Muscle of leg (tissue), 16 donors: ENCODE measurements at places on chromosomes 16 and 17. TPM values are rescaled to one million over a fixed set of nuclear protein-coding genes. Genes with fewer than 3 reads are reported as not detected.

The CHAD gene
- 2.4 TPM for total RNA-seq

The C17orf100 gene
- total RNA-seq: 0.98 TPM

The CLDN7 gene
- total RNA-seq: 0.71 TPM

The SLFN14 gene
- 0.22 TPM for total RNA-seq

The MT1G gene
- total RNA-seq: 1.2 TPM

The TMIGD1 gene
- total RNA-seq: not detected

The PYY gene
- total RNA-seq: not detected

The ABCA6 gene
- total RNA-seq: 24.3 TPM

The SOST gene
- total RNA-seq: not detected

The KRTAP4-4 gene
- total RNA-seq: not detected

The TBC1D26 gene
- 0.31 TPM for total RNA-seq

The DNAAF1 gene
- under 0.01 TPM for total RNA-seq

The KCNH4 gene
- not detected for total RNA-seq

The CDYL2 gene
- total RNA-seq: 2.7 TPM

The PRCD gene
- total RNA-seq: 3.9 TPM

The BIRC5 gene
- 13.3 TPM for total RNA-seq

The CHRNB1 gene
- 52.8 TPM for total RNA-seq

The TNP2 gene
- total RNA-seq: not detected

DNA sequence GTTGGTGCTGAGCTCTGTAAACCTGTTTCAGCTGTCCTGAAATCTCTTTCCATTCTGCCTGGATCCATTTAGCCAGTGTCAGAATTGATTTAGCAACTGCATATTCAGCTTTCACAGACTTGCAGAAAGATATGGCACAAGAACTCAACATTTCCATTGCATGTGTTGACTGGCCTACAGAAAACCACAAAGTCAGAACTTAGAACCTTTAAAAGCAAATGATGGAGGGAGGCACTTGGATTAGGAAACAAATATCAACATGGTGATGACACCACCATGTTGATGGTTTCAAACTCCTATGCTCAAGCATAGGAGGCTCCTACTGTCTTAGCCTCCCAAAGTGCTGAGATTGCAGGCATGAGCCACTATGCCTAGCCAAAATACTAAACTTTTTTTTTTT, 52.3 kb upstream of the ARL6IP1 start:
- DNase-seq: no peak

- DNase-seq: no peak
These were observed 53.3 kb upstream of the BCAR1 start for GRCh38 chr16:75304521-75305363.

DNA sequence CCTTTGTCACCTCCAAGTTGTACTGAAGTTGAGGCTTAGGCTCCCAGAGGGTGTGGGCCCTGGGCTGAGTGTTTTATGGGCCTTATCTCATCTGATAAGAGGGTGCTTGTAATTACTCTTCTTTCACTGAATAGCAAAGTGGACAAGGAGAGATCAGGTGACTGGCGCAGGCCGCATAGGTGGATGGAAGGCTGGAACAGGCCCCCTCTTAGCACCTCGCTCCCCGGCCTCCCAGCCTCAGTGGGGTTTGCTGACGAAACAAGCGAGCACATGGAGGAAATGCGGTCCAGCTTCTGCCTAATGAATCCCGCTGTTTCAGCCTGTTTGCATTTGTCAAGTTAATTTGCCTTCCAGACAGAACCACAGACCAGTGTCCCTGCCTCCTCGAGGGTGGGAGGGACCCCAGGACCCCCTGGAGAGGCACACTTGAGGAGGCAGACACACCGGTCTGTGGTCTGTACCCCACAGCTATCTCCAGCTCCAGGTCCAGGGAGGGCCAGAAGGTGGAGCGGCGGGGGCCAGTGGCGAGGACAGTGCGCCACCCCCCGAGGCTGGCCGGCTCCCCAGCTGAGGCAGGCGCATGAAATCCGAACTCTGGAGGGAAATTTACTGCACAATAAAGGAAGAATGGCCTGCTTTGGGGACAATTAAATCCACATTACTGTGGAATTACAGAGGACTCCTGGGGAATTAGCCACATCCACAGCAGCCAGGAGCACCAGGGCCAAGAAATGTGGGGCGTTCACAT, 123.4 kb downstream of the NTN1 start:
- no peak for DNase-seq

GRCh38 chr17:40418428-40418706, 671 bp upstream of the TOP2A start:
- DNase-seq: no peak

- no peak for DNase-seq
These were observed 3.2 kb downstream of the FOXC2 start for GRCh38 chr16:86569701-86570447.

GRCh38 chr17:7408252-7408727, 645 bp downstream of the NLGN2 start:
- no peak for DNase-seq

DNA sequence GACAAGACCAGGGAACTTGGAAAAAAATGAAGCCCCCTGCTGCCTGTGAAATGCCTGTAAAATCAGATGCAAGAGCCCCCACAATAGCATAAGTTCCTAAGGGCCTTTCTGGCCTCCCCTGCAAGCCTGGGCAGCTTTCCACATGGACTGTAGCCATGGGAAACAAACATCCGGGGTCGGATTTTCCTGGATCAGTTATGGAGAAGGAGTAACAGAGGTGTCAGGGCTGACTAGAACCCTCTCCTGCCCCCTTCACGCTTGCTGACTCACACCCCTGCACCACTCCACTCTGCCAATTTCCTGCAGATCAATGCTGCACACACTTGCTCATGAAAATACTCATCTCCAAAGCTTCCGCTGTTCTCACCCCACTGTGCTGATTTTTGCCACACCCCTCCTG, 258.6 kb downstream of the CBLN1 start:
- peak; percentile 46 for DNase-seq

GRCh38 chr16:7318686-7319085, 14.0 kb upstream of the RBFOX1 start:
- no peak for DNase-seq

GRCh38 chr16:68744744-68745280, 7.7 kb downstream of the CDH1 start:
- no peak for DNase-seq

- DNase-seq: no peak
These were observed 4.1 kb downstream of the PDF start for GRCh38 chr16:69326172-69326873.

GRCh38 chr16:46918905-46919792, 35.0 kb downstream of the GPT2 start:
- DNase-seq: no peak

GRCh38 chr17:39673335-39674081, 5.3 kb downstream of the PNMT start:
- no peak for DNase-seq

DNA sequence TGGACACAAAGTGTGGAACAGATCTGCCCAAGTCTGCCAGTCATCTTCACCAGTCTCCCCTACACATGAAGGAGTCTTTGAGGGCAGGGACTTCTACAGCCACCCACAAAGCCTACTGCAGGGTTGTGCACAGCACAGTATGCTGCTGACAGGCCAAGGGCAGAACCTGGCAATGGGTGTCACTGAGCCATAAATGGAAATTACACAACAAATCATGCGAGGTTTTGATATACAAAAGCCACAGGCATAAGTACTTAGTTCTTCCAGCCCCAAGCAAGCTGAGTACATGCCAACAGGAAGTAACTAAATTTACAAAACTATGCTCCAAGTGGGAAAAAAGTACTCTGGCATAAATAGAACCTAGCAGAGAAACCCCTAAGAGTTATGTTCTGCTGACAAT, 7.8 kb upstream of the PSMC3IP start:
- no peak for DNase-seq

GRCh38 chr17:56786989-56787482, 46.7 kb downstream of the C17orf67 start:
- peak; percentile 42 for DNase-seq

- peak; percentile 88 for DNase-seq
These were observed 58.8 kb downstream of the ZDHHC7 start for GRCh38 chr16:84952335-84953189.

- DNase-seq: no peak
These were observed 23.7 kb downstream of the TMEM235 start for GRCh38 chr17:78255029-78255656.

GRCh38 chr16:87725596-87726235, 40.1 kb downstream of the KLHDC4 start:
- DNase-seq: peak; percentile 34

- peak; percentile 84 for DNase-seq
These were observed 86.7 kb downstream of the ZFHX3 start for GRCh38 chr16:72961115-72961832.

- DNase-seq: no peak
These were observed 58.3 kb downstream of the DUSP14 start for GRCh38 chr17:37547986-37548385.

DNA sequence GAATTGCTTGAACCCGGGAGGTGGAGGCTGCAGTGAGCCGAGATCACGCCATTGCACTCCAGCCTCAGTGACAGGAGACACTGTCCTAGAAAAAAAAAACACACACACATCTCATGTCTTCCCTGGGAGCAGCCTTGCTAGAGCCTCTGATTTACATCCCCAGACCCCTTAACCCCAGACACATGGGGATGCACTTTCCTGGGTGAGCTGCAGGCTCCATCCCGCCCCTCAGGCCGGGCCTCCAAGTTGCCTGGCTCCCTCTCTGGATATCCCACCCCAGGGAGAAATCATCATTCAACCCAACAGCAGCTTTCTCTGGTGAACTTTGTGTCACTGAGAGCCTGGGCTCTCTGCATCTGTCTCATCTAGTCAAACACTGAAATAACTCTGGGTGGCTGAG, 21.5 kb downstream of the SRL start:
- no peak for DNase-seq

DNA sequence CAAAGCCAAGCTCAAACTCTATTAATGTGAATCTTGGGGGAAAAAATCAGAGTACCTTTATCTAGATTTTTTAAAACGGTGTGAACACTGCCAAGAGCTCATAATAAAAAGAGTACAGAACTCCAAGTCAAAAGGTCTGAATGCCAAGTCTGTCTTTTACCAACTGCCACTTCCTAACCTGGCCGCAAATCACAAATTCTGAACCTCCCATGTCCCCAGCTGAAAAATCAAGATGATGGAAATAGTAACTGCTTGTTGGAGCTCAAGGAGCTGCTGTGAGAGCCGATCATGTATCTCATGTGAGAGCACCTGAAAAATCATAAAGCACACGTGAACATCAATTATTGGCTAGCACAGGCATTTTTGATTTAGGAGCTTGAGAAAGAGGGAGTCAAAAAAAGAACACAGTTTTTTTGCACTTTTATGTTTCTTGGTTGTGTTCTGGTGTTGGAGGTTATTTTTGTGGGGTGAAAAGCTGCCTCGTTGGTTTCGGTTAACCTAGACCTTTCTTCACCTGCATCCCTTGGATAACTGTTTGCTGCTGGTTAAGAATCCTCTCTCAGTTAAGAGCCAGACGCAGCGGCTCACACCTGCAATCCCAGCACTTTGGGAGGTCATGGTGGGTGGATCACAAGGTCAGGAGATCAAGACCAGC, 50.5 kb downstream of the GAS7 start:
- DNase-seq: no peak

- no peak for DNase-seq
These were observed 412.0 kb downstream of the SHISA9 start for GRCh38 chr16:13313351-13313750.

GRCh38 chr16:88477631-88478519, 24.8 kb downstream of the ZFPM1 start:
- DNase-seq: no peak

DNA sequence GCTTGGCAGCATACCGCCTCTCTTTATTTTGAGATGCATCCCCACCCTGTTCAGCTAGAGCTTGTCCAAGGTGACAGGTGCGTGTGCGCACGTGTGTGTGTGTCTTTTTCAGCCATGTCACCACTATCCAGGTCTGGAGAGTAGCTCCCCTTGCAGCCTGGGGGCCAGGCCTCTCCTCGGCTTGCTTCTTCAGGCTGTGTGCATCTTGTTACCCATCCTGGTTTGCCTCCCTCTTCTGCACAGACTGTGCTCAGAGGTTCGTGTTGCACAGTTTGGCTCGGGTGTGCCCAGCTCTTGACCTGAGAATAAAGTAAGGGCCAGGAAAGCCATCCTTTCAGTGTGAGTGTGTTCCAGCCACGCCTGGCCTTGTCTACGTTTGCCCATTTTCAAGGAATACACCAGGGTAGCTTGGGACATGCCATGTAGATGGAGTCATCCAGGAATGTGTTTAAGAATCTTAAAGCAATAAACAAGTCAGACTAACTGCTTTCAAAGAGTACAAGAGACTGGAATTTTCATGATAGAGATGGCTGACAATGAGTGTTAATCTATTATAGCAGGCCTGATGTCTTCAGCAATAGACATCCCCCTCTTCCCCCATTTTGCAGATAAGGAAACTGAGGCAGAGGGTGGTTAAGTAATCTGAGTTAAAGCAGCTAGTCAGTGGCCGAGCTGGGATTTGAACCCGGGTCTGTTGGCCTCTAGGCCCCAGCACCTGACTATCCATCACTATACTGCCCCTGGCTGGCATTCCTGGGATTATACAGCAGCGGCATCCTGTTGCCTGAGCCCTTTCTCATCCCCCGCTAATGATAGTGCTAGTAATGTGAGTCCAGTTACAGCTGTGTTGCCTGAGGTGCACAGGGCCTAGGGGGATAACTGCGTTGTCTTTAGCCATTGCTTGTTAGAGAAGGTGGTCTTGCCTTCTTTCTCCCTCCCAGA, 77.9 kb downstream of the KSR1 start:
- DNase-seq: no peak

DNA sequence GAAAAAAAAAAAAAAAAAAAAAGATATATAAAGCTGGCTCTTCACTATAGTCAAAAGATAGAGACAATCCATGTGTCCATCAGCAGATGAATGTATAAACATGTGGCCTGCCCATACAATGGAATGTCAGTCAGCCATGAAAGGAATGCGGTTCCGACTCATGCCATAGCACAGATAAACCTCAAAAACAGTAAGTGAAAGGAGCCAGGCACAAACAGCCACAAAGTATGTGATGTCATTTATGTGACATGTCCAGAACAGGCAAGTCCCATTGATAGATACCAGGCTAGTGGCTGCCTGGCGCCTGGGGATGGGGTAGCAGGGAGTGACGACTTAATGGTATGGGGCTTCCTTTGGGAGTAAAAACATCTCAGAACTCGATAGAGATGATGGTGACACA, 155.7 kb downstream of the CMIP start:
- DNase-seq: no peak

DNA sequence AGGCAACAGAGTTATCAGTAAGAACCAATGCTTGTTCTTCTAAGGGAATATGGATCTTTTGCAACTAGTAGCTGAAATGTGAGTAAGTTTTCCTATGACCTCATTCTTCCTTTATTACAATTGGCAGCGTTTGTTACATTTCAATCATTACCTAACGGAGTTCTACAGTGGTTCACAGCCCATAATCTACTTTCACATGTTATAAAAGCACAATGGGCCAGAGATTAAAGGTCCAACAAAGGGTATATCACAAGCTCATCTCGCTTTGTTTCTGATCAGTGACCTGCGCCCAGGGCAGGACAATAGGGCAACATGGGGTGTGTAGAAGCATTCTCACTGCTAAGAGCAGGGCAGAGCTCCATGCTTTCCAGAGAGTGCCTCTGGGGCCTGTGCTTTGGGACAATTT, 279.9 kb upstream of the DYNLRB2 start:
- DNase-seq: peak; percentile 34

GRCh38 chr17:15038656-15039055, 226.5 kb downstream of the PMP22 start:
- no peak for DNase-seq

- no peak for DNase-seq
These were observed 24.4 kb upstream of the VAT1L start for GRCh38 chr16:77763994-77764393.

- peak; percentile 79 for DNase-seq
These were observed 27.9 kb upstream of the DBNDD1 start for GRCh38 chr16:90046971-90047713.

GRCh38 chr17:71922439-71922838, 198.4 kb upstream of the SOX9 start:
- peak; percentile 16 for DNase-seq
